Activated CD8-positive, alpha-beta memory T cell treated with anti-CD3 and anti-CD28 coated beads, Interleukin-2, amount 50 U/mL, for 48 hours (primary cell): ENCODE measurements at places on chromosomes 4 and X.

GRCh38 chr4:82042042-82042441 lies 331.7 kb downstream of the HNRNPD start:
- no peak for DNase-seq

DNA sequence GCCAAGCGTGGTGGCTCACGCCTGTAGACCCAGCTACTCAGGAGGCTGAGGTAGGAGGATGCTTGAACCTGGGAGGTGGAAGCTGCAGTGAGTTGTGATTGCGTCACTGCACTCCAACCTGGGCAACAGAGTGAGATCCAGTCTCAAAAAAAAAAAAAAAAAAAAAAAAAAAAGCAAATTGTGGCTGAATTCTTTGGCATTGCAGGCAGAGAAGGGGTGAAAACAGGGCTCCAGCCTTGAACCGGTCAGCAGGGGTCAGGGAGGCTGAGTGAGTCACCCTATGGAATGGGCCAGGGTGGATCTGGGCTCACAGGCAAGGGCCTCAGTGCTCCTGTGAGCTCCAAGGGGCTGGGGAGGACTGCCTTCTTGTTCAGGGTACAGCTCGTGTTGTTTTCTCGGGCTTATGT lies 13.2 kb upstream of the FAM3A start:
- no peak for DNase-seq

DNA sequence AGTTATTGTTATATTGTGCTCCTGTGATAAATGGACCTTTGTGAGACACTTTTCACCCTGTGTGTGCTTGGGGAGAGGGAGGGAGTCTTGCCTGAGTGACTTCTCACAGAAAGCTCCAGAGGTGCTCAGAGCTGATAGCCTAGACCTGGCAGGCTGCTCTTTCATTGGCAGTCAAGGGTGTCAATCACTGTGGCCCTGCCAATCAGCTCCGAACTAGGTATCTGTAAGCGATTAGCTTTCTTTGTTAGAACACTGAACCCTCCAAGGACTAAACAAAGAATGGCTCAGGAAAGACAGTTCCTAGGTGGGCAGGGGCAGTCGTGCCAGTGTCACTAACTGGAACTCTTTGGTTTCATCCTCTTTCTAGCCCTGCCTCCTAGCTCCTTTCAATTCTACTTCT lies 2.7 kb upstream of the NALF2 start:
- no peak for DNase-seq

GRCh38 chrX:112527903-112528302 lies 151.8 kb downstream of the LHFPL1 start:
- DNase-seq = no peak

DNA sequence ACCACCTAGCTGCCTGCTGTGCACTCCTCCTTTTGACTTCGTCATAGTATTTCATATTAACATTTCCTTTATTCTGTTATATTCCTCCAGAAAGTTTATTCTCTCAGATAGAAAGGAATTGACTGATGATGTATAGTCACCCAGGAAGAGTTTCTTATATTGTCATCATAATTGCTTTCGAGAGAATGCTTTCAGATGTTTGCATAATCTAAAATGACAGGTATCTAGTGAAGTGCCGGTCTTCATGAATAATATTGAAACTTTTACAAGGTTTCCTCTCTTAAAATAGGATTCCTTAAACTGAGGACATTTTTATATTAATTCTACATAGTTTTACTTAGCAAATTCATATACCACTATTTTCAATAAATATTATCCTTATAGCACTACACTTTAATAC lies 10.1 kb downstream of the SEC24D start:
- DNase-seq = no peak

DNA sequence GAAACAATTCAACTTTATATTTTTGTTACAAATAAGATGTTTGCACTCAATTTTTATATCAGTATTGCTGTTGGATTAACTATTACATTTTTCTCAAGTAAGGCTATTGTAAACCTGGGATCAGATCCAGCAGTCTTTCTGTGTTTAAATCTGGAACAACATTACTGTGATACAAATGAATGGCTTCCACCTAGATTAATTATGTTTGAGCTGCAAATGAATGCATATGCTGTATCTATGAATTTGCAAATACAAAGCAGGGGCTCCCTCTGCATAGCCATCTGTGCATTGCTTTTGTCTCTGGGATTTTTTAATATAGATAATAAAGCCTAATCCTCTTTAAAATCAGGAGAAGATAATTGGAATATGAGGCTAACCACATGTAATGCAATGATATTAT lies 69.8 kb upstream of the NEIL3 start:
- no peak for DNase-seq

GRCh38 chr4:75345423-75345822 lies 168.8 kb downstream of the RCHY1 start:
- no peak for DNase-seq

GRCh38 chrX:150198776-150199175 lies 164.3 kb upstream of the MAMLD1 start:
- DNase-seq = no peak

DNA sequence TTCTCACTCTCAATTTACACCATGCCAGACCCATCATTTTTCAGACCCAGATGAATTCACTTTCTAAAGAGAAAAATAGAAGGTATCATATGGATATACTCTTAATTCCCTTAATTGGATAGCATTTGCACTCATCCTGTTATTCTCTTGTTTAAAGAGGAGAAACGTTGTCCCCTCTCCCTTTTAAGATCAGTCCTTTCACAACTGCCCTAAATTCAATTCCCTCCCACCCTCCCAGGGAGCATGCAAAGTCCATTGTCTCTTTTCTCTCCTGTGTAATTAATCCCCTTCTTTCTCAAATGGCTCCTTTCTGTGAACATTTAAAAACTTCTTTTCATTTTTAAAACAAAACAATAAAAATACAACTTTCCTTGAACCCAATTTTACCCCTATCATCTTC lies 124.7 kb upstream of the TLL1 start:
- DNase-seq = no peak

DNA sequence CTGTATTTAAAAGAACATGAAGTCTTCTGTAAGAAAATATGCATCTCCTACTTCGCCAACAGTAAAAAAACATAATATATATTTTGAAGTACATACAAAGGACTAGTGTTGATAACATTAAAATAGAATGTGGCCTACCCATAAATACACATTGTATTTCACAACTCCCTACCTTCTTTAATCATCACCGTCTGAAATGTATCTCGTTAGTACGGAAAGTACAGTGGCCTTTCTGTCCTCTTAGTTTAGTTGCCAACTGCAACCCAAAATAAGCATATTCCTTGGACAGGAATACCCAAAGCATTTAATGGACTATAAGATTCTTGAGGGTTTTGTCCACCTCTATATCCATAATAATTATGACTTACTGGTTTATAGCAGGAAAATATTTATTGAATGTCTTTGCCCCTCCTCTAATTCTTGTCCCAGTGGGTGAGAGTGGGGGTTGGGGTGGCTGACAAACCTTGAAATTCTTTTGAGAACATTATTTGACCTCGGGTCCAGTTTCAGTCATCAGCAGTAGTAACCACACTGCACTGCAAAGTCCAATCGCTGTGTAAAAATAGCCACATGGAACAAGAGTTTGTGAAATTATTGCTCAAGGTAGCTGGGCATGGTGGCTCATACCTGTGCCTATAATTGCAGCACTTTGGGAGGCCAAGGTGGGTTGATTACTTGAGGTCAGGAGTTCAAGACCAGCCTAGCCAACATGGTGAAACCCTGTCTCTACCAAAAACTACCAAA lies 474.5 kb downstream of the KLHL13 start:
- DNase-seq = no peak

GRCh38 chrX:134572816-134573682 lies 85.2 kb downstream of the PLAC1 start:
- no peak for DNase-seq

DNA sequence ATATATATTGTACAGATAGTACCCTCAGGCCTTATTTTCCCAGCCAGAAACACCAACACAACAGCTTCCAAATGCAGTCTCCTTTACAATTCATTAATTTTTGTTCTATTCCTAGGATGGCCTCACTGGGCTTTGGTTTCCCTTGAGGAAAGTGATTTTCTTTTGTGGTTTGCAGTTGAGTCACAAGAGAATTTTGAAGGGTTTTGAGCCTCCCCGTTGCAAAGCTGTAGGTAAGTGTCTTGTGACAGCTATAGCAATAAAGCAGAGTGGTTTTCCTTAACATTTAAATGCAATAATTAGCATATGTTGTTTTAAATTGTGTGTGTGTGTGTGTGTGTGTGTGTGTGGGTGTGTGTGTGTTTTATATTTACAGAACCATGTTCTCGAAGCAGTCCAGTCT lies 54.1 kb upstream of the WDR17 start:
- no peak for DNase-seq

DNA sequence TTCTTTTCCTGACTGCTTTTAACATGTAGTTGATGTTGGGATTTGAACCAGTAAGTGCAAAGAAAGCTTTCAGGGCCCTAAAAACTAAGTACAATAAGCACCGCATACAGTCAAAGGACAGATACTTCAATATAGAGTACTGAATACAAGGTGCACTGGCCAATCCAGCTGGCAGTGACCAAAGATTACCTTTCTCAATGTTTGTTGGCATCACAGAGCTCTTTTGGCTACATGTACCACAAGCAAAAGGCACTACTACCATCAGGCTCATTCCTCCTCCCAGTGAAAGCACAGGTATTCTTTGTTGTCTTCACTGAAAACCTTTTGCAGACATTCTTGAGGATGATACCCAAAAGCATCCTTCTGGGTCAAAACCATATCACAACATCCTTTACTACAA lies 65.2 kb upstream of the ZCCHC13 start:
- no peak for DNase-seq

GRCh38 chr4:88112856-88113255 lies 45.6 kb downstream of the ABCG2 start:
- DNase-seq = no peak

- DNase-seq = no peak
These were observed 85.1 kb upstream of the NDP start for GRCh38 chrX:44058339-44058738.

- DNase-seq = no peak
These were observed 76.6 kb downstream of the ARHGAP10 start for GRCh38 chr4:147808447-147808846.
